ENCODE measurements at places on chromosomes 4 and X. TPM values are rescaled to one million over a fixed set of nuclear protein-coding genes. Genes with fewer than 3 reads are reported as not detected.

WAS gene
- total RNA-seq: 0.16 TPM

DSPP gene
- not detected for total RNA-seq

ZNF41 gene
- 5.1 TPM for total RNA-seq

LIMCH1 gene
- under 0.01 TPM for total RNA-seq

AMOT gene
- 0.08 TPM for total RNA-seq

CSAG2 gene
- total RNA-seq: not detected

FAT1 gene
- total RNA-seq: 265 TPM

ADGRL3 gene
- under 0.01 TPM for total RNA-seq

ART3 gene
- total RNA-seq: 0.31 TPM

USP38 gene
- total RNA-seq: 14.3 TPM

FHL1 gene
- 103 TPM for total RNA-seq

SOD3 gene
- total RNA-seq: not detected

RTL3 gene
- not detected for total RNA-seq

HEPH gene
- total RNA-seq: 6.5 TPM

MAGEA12 gene
- not detected for total RNA-seq

STATH gene
- not detected for total RNA-seq

DCAF12L1 gene
- total RNA-seq: not detected

CSAG3 gene
- not detected for total RNA-seq

GAGE12E gene
- total RNA-seq: not detected

OCIAD1 gene
- 102 TPM for total RNA-seq

CFP gene
- total RNA-seq: not detected

SSX1 gene
- total RNA-seq: not detected

SLC26A1 gene
- total RNA-seq: not detected

SRPX2 gene
- total RNA-seq: 4.1 TPM

EDNRA gene
- total RNA-seq: 9.0 TPM

TRIM60 gene
- total RNA-seq: not detected

Measured in hair follicular keratinocyte (primary cell).